Kidney (tissue), 22 donors: ENCODE measurements at places on chromosomes 7 and 10. TPM values are rescaled to one million over a fixed set of nuclear protein-coding genes. Genes with fewer than 3 reads are reported as not detected.

DNA sequence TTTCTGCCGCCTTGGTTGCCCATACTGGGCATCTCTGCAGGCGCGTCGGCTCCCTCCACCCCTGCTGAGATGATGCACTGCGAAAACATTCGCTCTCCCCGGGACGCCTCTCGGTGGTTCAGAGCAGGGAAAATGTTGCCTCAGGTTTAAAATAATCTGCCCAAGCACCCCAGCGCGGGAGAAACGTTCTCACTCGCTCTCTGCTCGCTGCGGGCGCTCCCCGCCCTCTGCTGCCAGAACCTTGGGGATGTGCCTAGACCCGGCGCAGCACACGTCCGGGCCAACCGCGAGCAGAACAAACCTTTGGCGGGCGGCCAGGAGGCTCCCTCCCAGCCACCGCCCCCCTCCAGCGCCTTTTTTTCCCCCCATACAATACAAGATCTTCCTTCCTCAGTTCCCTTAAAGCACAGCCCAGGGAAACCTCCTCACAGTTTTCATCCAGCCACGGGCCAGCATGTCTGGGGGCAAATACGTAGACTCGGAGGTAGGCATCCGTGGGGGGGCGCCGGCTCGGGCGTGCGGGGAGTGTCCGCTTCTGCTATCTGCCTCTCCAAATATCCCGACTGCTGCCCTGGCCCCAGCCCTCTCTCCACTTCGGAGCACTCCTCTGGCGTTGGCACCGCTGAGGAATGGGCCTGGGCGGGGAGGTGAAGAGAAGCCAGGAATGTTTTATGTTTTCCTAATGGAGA lies at the start of gene CAV1:
Gene CAV1 (plus strand): TSS at position 428 of the 689 bp plus-strand sequence. CDS start 27 bp downstream, at position 455.
- peak; percentile 60 for DNase-seq

- DNase-seq = peak; percentile 36
Measured at GRCh38 chr7:122919643-122920181, 33.5 kb upstream of the CADPS2 start.

- peak; percentile 47 for DNase-seq
Measured at GRCh38 chr10:68212721-68213352, 19.1 kb downstream of the ATOH7 start.

DNA sequence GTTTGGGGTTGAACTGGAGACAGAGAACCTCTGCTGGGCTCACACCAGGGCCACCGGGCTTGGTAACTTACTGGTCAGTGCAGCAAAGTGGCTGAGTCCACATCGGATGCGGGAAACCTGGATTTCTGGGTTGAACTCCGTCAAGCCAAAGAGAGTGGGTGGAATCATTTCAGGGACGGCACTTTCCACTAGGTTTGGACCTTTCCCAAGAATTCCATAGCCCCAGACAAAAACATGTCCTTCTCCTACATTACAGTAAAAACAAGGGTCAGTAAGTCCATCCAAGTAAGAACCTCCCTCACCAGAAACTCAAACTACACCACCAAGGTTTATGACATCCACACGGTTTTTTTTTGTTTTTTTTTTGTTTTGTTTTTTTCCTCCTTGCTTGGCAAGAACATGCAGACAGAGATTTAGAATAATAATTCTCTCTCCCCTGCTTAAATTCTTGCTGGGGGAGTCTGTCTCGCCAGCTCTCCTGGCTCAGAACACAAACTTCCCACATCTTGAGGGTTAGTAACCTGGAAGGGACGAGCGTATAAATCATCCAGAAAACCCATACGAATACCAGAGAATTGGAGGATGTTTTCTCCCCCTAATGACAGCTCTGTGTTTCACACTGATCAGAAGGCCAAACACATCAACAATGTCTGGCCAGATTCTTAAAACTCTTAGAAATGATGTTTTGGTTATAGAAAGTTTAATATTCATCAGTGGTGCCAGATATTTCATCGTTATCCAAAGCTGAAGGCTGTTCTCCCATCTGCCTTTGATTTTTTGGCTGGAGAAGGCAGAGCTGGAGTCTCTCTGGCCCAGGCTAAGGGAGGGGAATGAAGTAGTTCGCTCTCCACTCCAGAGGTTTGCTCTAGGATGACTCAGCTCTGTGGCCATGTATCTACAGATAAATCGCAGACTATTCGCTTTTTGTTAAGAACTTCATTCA lies 17.5 kb downstream of the RCC1L start:
- DNase-seq = no peak

- no peak for DNase-seq
Measured at GRCh38 chr10:51685768-51686167, 13.6 kb downstream of the CSTF2T start.

GRCh38 chr7:159046300-159046699 lies 98.4 kb downstream of the VIPR2 start:
- DNase-seq = no peak

DNA sequence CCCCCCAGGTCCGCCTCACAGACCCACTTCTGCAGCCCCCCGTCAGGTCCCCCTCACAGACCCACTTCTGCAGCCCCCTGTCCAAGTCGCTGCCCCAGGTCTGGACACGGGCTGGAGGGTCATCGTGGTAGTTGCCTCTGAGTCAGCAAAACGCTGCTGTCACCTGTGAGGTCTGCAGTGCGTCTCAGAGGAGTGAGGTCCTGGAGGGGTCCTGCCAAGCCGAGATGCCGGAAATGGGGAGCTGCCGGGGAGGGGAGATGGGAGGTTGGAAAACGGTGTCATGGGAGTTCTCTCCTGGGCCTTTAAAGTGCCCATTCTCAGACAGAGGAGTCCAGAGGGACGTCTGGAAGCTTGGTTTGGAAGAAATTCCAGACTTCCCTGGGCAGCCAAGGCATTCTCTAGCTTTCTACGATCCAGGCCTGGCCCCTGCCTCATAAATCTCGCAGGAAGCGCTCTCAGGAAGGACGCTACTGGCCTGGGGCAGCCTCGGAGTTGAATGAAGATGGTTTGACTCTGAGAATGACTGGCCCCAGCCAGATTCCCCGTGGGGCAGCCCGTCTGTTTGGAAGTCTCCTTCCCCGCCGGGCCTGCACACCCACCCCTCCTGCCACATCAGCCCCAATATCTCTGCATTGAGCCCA lies 38.7 kb downstream of the CALML3 start:
- no peak for DNase-seq

DNA sequence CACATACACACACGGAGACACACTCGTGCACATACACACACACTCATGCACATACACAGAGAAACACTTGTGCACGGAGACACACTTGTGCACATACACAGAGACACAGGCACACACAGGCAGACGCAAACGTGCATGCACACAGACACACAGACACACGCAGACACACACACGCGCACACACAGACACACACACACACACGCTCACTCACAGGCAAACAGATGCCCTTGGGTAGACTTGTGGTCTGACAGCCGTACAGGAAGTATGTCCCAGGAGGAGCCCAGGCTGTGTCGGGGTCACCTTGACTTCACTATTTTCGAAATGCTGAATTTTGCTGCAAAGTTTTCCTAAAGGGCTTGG lies 538.0 kb downstream of the DNAJB6 start:
- DNase-seq = no peak

DNA sequence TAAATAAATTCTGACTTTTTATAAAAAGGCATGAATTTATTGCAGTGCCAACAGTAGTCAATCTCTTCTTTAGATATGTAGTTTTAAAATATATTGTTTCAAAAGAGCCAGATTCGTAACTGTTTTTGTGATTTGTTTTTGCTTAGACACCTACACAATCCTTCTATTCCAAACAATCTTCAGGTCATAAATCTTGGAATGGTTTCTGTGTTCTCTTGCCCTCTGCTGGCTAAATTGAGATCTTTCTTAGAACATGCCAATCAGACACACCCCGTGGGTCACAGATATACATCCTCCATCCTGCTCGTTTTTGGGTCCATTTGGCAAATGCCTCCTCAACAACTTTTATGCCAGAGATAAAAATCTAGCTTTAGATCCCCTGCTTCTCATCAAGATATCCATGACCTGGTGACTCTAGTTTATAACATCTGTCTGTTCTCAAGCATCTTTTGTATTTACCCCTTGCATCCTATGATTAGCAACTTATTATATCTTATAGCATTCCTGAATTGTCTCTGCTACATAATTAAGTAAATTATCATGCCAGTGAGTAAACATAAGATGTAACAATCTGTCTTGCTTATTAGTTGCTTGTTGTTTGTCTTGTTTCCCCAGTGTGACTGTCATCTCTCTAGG lies 35.3 kb upstream of the IFRD1 start:
- DNase-seq = peak; percentile 46

DNA sequence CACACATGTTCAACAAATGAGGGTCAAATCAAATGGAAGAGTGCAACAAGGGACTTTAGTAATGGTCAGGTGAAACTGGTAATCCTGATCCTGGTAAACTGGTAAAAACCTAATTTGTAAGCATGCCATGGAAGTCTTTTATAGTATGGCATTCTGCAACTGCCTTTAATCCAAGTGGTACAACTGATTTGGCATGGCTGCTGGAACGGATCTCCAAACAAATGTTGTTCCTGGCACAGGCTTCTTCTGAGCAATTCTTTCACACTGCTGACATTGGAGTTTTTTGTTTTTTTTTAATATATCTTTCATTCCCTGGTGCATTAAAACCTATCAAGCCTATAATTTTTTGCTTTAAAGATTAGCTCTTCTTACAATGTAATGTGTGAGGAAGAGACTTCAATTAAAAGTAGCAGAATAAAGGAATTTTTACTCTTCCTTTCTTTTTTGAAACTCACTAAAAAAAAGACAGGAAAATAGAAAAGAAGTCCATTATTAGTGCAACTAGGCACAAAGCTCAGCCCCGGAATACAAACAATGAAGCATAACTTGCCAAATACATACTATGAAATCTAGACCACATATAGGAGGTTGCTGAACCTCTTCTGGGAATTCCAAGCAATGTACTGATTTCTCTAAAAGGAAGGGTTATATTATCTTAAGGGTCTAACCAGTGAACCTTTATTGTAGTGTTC lies 79.3 kb upstream of the OIT3 start:
- no peak for DNase-seq

GRCh38 chr7:102873470-102874165 lies 39.2 kb upstream of the LRRC17 start:
- DNase-seq = no peak

GRCh38 chr7:27885652-27886051 lies 145.7 kb downstream of the TAX1BP1 start:
- no peak for DNase-seq

DNA sequence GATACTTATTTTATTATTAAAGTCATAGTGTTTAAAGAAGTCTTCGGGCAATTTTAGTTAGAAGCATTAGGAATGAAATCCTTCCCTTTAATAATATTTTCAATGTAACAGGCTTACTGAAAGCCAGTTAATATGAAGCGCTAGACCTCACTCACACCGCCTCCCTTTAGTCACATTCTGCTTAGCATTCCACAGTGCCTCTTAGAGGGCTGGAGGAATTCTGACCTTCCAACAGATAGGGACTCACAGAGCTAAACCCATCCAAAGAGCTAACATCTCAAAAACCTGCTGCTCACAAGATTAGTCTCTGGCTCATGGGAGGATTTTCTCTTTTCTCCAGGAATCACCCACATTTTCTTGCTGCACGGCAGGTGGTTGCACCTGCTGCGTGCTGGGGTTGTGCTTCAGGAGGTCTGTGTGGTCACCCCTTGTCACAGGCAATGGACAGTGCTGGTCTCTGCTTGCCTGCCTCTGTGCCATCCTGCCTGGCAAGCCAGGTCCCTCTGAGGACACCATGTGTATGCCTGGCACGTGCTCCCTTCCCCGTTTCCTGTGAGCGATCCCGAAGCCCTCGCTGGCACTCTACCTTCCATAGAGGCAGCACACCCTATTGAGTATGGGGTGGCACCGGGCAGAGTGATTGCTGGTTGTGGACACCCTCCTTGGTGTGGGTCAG lies 91.8 kb downstream of the KLF6 start:
- no peak for DNase-seq

DNA sequence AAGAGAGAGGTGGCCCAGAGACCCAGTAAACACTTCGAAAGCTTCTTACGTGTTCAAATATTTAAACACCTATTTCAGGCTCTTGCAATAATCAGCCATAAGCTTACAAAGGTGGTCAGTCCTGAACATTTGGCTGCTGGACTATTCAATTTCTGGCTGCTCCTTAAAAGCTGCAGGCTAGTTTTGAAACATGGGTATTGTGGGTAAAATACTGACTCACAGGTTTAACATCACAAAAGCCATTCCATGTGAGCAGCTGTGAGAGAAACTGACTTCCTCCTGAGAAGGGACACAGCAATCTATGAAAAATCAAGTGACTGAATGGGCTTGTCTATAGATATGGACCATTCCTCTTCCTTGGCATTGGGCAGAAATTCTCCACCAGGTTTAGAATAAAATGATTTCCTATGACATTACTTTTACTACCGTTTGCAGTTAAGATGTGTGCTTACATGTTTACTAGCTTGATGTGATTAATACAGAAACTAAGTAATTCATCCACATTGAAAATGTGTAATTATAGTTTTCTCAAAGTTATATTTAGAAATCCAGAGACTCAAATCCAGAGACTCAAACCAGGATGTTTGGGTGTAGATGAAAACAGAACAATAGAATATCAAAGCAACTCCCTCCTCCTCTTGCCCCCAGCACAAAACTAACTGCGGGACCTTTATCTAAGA lies 252.3 kb downstream of the GATA3 start:
- DNase-seq = no peak

GRCh38 chr7:1557006-1557405 lies 1.0 kb upstream of the TMEM184A start:
- peak; percentile 52 for DNase-seq

DNA sequence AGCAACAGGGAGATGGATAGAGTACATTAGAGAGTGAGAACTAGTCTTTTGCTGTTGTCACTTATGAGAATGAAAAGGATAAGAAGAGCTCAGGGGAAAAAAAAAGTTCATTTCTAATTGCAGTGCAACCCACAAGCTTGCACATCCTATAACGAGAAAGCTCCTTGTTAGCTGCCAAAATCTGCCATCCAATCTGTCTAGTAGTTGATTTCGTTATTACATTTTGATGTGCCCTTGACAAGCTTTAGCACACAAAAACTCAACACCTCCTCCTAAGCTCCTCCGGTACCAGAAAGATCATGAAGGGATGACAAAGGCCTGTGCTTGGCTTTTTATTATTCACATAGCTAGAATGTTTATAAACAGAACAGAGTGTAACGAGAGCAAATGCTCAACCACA lies 519.4 kb downstream of the SUGCT start:
- DNase-seq = no peak

- DNase-seq = no peak
Measured at GRCh38 chr7:102085218-102085772, 201.4 kb upstream of the SH2B2 start.

- DNase-seq = no peak
Measured at GRCh38 chr7:141609576-141609975, 58.4 kb downstream of the AGK start.

- no peak for DNase-seq
Measured at GRCh38 chr7:65448816-65449504, 75.3 kb downstream of the ZNF92 start.

GRCh38 chr7:149626972-149627371 lies 129.4 kb upstream of the ZNF746 start:
- DNase-seq = no peak

ANKMY2 gene
- 21.9 TPM for total RNA-seq

SNX8 gene
- 38.6 TPM for total RNA-seq

SCART1 gene
- total RNA-seq = 3.9 TPM

DLX6 gene
- 0.13 TPM for total RNA-seq

GRM3 gene
- total RNA-seq = not detected

AKR1D1 gene
- total RNA-seq = not detected

PLEKHS1 gene
- total RNA-seq = 0.41 TPM

LAMB1 gene
- total RNA-seq = 312 TPM

CAPZA2 gene
- total RNA-seq = 295 TPM

ADRA2A gene
- 7.8 TPM for total RNA-seq

VAX1 gene
- not detected for total RNA-seq
